Posterior cingulate gyrus (tissue), 11 donors: ENCODE measurements at places on chromosomes 1 and 21.

GRCh38 chr1:199746666-199747384 is 280.7 kb upstream of the NR5A2 start:
- DNase-seq: no peak

- DNase-seq: no peak
Measured at GRCh38 chr1:91732291-91733107, 153.5 kb downstream of the TGFBR3 start.

- no peak for DNase-seq
Measured at GRCh38 chr1:60071296-60071695, 2.3 kb downstream of the C1orf87 start.

DNA sequence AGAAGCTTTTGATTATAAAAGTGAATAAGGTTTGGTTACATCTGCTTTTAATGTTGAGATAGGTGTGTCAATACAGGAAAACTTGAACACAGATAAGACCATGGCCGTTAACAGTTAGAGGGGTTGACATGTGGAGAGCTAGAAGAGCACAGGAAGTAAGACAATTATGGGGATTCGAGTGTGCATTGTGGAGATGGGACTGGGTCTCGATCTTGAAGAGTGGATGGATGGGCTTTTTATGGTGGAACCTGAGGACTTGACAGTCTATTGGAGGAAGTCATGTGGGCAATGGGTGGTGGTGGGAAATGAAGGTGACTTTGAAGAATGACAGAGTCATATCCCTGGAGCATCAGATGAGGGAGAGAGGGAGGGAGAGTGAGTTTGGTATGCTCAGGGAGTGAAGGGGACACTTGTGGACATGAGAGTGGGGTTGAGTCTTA is 12.1 kb downstream of the DYRK1A start:
- no peak for DNase-seq

GRCh38 chr1:89903550-89903949 is 82.7 kb downstream of the LRRC8D start:
- no peak for DNase-seq

DNA sequence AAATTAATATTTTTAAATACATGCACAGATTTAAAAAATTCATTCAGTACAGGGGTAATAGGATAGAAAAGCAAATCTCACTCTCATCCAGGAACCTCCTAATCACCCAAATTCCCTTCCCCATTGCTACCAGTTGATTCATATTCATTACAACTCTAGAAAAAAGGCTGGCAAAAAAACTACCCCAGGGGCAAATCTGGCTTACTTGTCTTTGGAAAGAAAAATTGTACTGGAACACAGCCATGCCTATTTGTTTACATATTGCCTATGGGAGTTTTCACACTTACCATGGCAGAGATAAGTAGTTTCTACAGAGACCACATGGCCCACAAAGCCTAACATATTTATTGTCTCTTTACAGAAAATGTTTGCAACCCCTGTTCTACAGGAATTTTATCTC is 8.9 kb upstream of the RBM34 start:
- DNase-seq: no peak

DNA sequence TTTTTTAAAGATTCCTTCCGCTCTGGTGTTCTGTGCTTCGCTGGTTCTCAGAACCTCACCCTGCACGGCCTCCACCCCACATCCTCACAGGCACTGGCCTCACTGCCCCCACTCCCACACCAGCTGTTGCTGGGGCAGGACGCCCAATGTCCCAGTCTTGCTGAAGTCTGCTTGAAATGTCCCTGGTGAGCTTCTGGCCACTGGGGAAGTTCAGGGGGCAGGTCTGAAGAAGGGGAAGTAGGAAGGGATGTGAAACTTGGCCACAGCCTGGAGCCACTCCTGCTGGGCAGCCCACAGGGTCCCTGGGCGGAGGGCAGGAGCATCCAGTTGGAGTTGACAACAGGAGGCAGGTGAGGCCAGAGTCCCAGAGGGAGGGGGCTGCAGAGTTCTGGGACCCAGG is at the start of gene C1QA:
TSS of gene C1QA (plus strand) at position 276 of the 400 bp plus-strand sequence. CDS start 989 bp downstream, outside the sequence.
- DNase-seq: no peak

- no peak for DNase-seq
Measured at GRCh38 chr1:80392529-80392928, 1386.0 kb upstream of the ADGRL4 start.

DNA sequence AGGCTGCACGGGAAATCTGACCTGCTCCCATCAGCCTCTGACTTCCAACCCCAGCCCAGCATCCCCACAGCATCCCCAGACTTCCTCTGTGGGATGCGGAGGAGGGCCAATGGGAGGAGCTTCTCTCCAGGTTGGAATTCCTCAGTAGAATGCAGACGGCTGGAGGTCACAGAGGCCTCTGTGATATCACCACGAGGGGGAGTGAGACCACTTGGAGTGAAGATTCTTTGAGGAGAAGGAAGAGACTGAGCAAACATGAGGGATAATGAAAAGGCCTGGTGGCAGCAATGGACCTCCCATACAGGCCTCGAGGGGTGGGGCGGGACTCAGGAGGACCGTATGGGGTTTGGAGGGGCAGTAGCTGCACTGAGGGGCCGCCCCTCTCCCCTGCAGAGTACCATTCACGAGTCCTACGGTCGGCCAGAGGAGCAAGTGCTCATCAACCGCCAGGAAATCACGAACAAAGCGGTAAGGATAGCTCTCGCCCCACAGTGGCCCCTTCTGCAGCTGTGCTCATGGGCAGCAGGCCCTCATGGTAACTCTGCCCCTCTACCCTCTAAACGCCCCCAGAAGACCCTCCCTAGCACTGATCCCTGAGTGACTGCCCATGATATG is at the start of gene CATSPER4:
TSS of gene CATSPER4 (plus strand) at position 230 of the 615 bp plus-strand sequence. CDS start at position 256, 26 bp downstream.
- peak; percentile 20 for DNase-seq

- DNase-seq: no peak
Measured at GRCh38 chr1:199529324-199529723, 498.2 kb upstream of the NR5A2 start.

- DNase-seq: no peak
Measured at GRCh38 chr1:55049914-55050278, 10.5 kb downstream of the PCSK9 start.

- no peak for DNase-seq
Measured at GRCh38 chr1:43975249-43975961, 645 bp downstream of the ATP6V0B start.

GRCh38 chr1:248871837-248872401 is 13.0 kb upstream of the ZNF692 start:
- DNase-seq: no peak

DNA sequence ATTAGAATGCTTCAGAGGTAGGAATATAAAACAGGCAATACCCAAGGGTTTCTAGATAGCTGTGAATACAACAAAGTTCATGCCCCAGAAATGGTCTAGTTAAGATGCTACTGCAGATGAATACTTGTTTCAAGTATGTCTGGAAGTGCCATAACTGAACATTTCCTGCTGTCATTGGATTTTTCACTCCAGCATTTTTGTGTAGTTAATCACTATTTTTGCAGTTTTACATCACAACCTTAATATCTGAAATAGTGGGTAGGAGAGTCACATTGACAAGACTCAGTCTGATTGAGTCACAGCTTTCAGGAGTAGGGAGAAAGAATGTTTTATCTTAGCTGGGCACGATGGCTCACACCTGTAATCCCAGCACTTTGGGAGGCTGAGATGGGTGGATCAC is 126.4 kb upstream of the C1orf21 start:
- DNase-seq: no peak

- peak; percentile 34 for DNase-seq
Measured at GRCh38 chr1:185317886-185318310, 855 bp upstream of the IVNS1ABP start.

GRCh38 chr1:165826565-165827267 is 698 bp upstream of the UCK2 start:
- no peak for DNase-seq

DNA sequence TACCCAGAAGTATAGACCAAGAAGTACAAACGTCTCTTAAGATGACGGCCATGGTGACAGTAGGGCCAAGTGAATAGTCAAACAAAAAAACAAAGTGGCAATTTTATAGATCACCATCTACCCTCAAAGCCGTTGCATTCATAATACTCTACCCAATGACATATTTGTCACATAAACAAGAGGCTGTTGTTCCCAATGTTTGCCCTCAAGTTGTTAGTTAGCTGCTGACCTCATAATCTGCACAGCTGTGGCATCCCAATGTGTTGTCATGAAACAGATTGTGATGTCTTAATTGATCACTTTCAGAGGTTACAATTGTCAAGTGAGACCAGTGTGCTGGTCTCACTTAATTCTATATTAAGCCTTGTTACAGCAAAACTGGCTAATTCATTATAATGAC is 333.8 kb downstream of the ST6GALNAC3 start:
- no peak for DNase-seq

DNA sequence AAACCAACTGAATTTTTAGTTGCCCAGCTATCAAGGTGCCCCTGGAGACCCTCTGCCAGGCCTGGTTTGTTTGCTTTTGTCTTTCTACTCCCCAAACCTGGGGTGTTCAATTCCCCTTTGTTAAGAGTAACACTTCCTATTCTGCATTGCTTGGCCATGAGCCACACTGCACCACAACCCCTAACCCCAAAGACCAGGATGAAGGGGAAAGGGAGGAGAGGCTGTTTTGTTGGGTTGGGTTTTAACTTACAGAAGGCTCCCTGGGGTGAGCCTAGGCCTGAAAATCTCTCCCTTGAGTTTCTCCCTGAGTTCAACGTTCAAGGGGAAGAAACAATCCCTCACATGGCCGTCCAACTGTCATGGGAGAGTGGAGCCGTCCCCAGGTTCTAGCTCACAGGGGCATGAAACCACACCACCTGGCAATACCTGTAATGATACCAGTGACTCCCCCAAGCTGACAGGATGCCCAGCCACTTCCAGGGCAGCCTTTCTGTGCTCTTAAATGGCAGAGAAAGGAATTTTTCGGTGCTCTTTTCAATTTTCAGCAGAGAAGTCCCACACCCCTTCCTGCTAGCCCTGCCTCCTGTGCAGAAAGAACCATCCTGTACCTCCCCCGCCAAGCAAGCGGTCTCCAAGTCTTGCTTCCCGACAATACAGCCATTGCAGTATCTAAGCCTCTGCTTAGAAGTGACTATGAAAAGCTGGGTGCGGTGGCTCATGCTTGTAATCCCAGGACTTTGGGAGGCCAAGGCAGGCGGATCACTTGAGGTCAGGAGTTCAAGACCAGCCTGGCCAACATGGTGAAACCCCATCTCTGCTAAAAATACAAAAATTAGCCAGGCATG is 14.9 kb downstream of the SLC45A3 start:
- no peak for DNase-seq

- DNase-seq: no peak
Measured at GRCh38 chr21:26140926-26141325, 29.6 kb downstream of the APP start.

DNA sequence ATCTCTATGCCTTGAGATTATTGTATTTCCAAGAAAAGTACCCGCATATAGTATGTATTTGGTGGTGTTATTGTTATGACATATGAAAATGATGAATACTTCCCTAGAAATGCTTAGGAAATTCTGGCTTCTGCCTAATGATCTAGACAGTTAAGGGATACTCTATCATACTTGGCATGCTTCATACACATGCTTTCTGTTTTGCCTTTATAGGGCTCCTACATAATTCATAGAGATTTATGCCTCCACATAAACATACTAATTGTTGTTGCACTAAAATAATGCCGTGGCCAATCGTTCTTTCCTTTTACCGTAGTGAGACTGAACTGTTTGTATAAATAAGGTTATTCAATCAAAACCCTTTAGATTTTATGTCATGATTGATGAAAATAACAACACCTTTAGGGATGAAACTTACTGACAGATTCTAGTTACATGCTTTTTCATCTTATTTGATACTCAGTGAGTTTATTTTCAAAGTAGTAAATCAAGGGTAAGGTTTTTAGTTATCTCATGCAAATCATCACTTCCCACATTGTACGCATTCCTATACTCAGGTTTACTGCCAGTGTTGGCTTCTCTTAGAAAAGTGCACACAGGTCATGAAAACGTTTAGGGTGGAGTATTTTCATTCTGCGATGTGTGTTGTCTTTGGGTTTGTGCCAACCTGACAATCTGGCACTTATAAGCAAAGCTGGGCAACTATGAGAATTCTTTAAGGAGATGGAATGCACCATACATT is 40.5 kb upstream of the SCYL3 start:
- no peak for DNase-seq

- DNase-seq: no peak
Measured at GRCh38 chr1:211910113-211910884, 79.7 kb upstream of the LPGAT1 start.

GRCh38 chr1:16017461-16018303 is at the start of gene HSPB7:
Gene HSPB7 (minus strand): TSS chr1:16018043. CDS start chr1:16017963, 80 bp downstream.
- peak; percentile 34 for DNase-seq

- DNase-seq: no peak
Measured at GRCh38 chr21:17051054-17051453, 461.8 kb upstream of the CXADR start.

- DNase-seq: no peak
Measured at GRCh38 chr21:28333578-28334075, 659.0 kb downstream of the LTN1 start.

DNA sequence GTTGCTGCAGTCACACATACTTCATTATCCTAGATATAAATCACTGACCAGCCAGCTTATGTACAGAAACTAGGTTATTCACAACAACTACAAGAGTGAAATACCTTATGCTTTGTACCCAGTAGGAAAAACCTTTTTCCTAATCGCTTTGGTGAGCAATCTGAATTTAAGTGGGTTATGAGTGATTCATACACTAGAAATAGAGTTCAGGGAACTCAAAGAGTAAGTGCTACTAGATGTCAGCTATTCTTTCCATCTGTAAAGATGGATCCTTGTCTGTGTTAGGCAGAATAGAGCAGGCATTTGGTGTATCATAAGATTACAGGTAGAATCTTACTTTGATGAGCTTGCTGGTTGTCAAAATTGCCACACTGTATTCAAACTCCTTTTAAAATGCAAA is 101.9 kb downstream of the ZNF644 start:
- no peak for DNase-seq

- DNase-seq: no peak
Measured at GRCh38 chr1:143748906-143749305, 222.9 kb downstream of the FAM72C start.

- no peak for DNase-seq
Measured at GRCh38 chr21:34276711-34277425, 86.9 kb upstream of the KCNE2 start.

DNA sequence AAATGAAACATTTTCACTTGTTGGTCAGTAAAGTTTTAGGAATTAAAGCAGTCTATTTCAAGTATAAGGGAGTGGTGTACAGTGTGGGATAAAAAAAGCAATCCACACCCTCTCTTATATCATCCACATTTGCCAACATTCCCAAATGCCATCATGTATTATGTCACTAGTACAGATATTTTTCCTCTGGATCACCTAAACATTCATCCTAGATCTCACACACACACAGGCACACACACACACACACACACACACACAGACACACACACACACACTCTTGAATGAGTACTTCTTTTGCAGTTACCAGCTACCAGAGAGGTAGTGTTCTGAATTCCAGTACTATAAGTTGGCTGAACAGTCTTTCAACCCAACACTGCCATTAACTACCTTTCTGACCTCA is 1369.1 kb upstream of the ADGRL4 start:
- no peak for DNase-seq

DNA sequence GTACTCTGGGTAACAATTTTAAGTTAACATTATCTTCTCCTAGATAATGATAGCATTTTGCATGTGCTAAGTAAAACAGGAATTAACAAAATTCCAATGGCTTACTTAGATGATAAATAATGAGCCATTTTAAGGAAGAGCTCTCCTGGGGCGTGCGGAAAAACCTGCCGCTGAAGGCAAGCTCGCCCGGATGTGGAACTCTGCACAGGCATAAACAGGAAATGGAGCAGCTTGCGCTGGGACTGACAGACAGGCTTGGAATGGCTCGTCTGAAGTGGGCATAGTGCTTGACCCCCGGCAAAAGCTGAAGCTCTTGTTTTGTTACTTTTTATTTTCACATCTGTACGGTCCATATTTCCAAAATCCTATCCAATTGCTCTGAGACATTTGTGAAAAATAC is 169.2 kb downstream of the ZNF281 start:
- DNase-seq: no peak

- peak; percentile 44 for DNase-seq
Measured at GRCh38 chr21:42564561-42564971, 50.9 kb downstream of the SLC37A1 start.
